ENCODE measurements at places on chromosomes 3 and 15. TPM values are rescaled to one million over a fixed set of nuclear protein-coding genes. Genes with fewer than 3 reads are reported as not detected.

The FES gene
- 25.8 TPM for total RNA-seq

The RHOA gene
- total RNA-seq = 450 TPM

The ATP6V1A gene
- 39.0 TPM for total RNA-seq

The LRRIQ4 gene
- not detected for total RNA-seq

The MED12L gene
- 1.6 TPM for total RNA-seq

The POMGNT2 gene
- 4.0 TPM for total RNA-seq

The SOX14 gene
- not detected for total RNA-seq

The MEIS2 gene
- total RNA-seq = not detected

The SLC24A5 gene
- total RNA-seq = not detected

The PGBD4 gene
- 3.8 TPM for total RNA-seq

The C3orf20 gene
- total RNA-seq = 0.20 TPM

The AVEN gene
- total RNA-seq = 15.9 TPM

The SH2D7 gene
- total RNA-seq = 0.11 TPM

Data from T-helper 2 cell treated with Interferon-gamma antibody and Interleukin-4, amounts not matched to agents 100 ng/mL and 5 ng/mL, for 36 hours (primary cell).